Posterior vena cava (tissue), 2 donors: ENCODE measurements at places on chromosomes 12 and 14. TPM values are rescaled to one million over a fixed set of nuclear protein-coding genes. Genes with fewer than 3 reads are reported as not detected.

Gene CFAP54
- total RNA-seq: 1.2 TPM

Gene STXBP6
- 8.9 TPM for total RNA-seq

DNA sequence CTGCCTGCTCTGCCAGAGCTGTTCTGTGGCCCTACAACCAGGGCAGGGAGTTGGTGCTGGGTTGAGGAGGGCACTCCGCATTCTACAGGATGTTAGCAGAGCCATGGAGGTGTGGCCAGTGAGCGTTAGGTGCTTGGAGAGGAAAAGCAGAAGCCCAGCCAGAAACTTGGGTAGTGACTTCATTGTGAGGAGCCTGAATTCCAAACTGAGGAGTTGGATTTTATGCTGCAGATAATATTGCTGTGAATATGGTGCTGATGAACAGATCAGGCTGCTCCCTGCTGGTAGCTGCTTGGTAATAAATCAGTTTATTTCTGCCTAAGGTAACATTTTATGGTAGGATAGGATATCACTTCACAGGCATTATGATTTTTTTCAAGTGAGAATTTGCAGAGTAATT is 7.1 kb upstream of the CCDC175 start:
- DNase-seq: no peak

- peak; percentile 86 for DNase-seq
Observed at GRCh38 chr12:53053218-53054111, 3.6 kb downstream of the TNS2 start.

- DNase-seq: no peak
Observed at GRCh38 chr12:1182069-1182468, 191.0 kb downstream of the ERC1 start.

DNA sequence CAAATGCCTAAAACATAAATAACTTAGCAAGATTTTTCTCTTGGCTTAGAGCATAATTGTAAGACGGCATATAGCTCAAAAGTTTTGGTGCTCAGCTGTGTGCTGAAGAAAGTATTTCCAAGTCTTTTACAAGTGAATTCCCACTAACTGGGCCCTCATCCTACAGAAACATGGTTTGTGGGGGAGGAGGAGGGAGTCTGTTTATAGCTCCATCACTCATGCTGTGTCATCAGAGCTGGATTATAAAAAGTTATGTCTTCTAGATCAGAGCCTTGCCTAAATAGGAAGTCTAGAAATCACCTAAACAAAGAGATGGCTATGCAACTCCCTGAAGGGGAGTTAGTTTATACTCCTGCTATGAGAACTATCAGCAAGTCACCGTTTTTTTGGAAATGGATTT is 65.9 kb upstream of the OTOGL start:
- no peak for DNase-seq
